ENCODE measurements at places on chromosomes 1 and 21.

DNA sequence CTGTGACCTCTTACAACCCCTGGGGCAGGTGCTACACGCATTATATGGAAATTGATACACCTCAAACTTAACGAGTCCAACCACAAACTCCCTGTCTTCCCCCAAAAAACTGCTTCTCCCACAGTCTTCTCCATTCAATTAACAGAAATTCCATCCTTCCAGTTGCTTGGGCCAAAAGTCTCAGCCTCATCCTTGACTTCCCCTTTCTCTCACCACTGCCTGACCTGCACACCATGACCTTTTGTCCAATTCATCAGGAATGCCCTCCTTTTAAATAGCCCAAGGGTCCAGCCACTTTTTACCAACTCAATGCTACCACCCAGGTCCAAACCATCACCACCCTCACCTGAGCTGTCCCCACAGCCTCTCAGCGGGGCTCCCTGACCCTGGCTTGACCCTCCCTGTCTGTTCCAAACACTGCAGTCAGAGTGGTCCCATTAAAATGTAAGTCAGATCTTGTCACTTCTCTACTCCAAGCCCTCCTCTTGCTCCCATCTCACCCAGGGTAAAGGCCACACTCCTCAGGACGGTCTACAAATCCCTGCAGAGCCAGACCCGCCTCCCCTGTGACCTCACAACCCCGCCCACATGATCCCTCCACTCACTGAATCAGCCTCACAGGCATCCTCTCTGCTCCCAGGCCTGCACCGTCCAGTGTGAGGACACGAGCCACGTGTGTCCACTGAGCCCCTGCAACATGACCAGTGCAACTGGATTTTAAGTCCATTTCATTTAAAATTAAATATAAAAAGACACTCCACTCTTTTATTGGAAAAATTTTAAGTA is 18.5 kb downstream of the KCNN3 start:
- DNase-seq: no peak

DNA sequence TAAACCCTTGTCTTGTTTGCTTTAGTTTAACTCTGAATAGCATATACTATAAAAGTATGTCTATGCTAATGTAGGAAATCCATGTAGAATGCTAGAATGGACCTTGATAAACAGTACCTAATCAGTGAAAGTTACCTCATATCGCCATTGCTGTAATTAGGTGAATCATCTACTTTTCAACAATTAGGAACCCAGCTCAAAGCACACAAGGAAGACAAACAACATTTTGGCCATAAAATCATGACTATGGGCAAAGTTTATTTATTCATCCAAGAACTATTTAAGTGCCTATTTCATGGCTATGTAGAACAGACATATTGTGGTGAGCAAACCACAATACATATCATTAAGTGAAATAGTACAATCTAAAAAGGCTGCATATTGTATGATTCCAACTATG is 1043.2 kb downstream of the BRINP3 start:
- no peak for DNase-seq

DNA sequence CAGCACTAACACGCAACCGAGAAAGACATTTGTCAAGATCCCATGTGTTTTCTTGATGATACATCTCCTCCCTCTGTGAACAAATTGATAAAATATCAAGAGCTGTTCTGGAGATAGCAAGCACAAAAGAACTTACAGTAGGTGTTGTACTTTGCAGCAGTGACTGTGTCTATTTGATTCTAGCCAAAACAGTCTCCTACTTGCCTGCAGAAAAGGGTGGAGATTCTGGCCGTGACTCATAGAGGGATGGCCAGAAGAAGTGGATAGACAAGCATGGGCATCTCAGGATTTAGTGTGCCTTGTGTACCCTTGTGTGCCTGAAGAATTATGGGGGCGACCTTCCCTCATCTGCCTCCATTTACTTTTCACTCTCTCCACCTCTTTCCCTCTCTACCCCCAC is 458.4 kb upstream of the LRRC7 start:
- no peak for DNase-seq

DNA sequence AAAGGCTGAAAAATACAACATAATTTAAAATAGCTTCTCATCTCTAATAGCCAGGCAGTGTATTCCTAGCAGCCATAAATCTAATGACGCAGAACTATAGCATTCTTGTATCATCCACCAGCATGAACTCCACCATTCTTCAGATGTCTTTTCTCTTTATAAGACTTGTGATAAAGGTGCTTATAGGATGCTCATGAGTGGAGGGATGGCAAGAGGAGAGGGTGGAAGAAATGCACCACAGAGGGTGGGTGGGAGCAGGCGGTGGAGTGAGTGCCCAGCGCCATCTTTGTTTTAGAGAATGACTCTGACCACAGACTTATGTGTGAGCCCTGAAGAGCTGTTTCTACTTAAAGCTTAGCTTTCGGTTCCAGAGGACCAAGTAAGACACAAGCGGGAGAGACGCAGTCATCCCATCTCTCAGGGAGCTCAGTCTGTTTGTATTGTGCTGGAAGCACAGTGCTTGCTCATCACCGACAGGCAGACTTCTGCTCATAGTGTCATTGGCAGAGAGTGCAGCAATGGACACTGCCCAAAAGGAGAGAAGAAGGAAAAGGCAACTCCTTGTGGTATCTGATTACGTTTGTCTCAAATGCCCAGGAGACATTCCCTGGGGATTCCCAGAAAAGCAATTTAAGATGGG is 65.6 kb downstream of the KCNJ15 start:
- DNase-seq: no peak

DNA sequence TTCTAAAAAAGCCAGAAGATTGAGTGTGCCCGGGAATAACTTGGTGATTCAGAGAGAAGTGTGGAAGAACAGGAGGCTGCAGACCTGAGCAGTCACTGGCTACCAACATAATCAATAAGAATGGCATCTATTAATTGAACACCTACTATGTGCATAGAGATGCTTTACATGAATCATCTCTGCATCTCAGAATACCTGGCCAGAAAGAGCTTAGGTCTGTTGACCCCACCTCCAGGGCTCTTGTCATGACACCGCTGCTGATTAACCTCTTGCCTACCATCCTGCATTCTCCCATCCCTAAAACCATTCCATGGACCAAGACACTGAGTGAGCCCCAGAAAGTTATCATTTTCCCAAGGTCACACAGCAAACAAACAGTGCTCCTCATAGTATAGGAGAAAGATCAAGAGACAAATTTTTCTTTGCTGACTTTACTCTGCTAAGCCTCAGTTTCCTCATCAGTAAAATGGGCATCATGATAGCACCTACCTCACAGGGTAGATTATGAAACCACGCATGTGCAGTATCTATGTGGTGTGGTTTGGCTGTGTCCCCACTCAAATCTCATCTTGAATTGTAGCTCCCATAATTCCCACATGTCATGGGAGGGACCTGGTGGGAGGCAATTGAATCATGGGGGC is 16.3 kb upstream of the PINK1 start:
- DNase-seq: no peak

DNA sequence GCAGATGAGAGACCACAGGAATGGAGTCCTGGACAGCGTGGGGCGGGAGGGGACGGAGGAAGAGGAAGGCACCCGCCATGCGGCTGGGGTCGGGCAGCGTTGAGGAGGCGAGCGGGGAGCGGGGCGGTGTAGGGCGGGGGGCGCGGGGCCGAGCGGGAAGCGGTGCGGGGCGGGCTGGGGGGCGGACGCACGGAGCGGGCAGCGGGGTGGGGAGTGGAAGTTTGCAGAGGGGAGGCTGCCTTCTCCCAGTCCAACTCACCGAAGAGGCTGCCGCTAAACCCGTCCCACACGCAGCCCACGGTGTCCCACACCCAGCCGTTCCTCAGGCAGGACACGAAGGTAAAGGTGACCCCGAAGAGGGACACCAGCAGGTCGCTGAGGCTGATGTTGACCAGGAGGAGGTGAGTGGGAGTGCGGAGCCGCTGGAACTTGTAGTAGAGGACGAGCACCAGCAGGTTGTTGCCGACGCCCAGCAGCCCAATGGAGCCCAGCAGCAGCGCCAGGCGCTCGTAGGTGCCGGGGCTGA is 483 bp downstream of the CHML start:
- peak; percentile 80 for DNase-seq

Measured in OCI-M1 (cell line).